ENCODE measurements at places on chromosomes 11 and 22. TPM values are rescaled to one million over a fixed set of nuclear protein-coding genes. Genes with fewer than 3 reads are reported as not detected.

GRCh38 chr11:34633990-34634693 lies 13.2 kb downstream of the EHF start:
- no peak for DNase-seq

Gene HPX
- not detected for total RNA-seq

Gene KRTAP5-7
- not detected for total RNA-seq

DNA sequence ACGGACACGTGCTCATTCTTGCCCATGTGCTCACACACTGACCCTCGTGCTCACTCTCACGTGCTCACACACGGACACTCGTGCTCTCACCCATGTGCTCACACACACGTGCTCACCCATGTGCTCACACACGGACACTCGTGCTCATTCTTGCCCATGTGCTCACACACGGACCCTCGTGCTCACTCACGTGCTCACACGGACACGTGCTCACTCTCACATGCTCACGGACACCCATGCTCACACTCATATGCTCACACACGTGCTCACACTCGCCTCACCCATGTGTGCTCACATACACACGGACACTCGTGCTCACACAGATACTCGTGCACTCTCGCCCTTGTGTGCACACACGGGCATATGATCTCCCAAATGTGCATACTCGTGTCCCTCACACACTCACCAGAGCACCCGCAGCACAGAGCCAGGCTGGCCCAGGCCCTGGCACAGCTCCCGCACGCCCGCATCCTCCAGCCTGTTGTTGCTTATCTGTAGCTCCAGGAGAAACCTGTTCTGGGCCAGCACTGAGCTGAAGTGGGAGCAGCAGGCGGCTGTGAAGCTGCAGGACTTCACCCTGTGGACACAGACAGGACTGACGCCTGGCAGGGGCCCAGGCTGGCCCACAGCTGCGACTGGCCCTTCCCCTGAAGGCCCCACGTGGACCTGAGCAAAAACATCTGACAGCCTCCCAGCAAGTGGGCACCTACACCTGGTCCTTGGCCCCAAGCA lies 9.3 kb downstream of the RNH1 start:
- no peak for DNase-seq

GRCh38 chr22:31084811-31085492 lies 3.8 kb downstream of the SMTN start:
- DNase-seq: peak; percentile 54

DNA sequence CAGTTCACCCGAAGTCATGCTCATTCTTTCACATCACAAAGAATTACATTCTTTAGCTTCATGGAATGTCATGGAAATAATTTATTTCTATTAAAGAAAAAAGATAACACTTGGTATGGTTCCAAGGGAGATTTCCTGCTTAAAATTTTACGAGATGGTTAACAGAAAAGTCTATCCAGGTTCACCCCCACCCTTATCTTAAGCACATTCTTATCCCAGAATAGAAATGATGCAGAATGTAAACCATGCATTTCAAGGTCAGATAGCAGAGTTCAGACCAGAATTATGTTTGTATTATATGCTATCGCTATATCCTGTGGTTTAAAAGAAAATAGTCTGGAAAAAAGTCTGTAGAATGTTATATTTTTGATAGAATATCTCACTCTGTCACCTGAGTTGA lies 58.7 kb downstream of the GAS2 start:
- DNase-seq: no peak

DNA sequence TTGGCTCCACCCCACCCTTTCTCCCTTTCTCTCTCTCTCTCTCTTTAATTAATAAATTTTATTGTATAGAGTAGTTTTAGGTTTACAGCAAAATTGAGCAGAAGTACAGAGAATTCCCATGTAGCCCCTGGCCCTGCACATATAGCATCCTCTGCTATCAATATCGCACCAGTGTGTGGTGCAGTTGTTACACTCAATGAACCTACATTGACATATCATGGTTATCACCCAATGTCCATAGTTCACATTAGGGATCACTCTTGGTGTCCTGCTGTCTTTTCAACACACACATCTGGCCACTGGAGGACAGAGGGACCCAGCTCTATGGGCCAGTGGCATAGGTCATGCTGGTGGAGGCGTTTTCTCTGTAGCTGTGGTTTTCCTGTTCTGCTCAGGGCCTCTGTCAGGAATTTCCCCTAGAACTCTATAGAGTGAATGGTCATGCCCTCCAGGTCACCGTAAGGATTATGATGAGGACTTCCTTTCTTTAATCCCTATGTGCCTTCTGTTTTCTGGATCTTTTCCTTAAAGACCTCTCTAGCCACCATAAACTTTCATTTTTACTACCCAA lies 98.2 kb upstream of the NAV2 start:
- DNase-seq: no peak

DNA sequence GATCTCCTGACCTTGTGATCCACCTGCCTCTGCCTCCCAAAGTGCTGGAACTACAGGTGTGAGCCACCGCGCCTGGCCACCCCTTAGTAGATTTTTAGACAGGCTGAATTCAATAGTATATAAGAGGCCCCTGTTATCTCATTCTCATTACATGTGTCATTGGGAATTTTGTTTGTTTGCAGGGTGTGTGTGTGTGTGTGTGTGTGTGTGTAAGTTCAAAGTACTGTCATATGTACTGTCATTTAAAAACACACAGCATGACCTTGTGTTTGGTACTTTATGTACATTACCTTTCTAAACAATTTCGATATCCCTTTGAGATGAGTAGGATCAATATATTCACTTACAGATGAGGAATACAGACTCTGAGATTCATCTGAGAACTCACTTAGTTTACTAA lies 118.7 kb upstream of the TTC12 start:
- no peak for DNase-seq

Gene SCGB2A2
- total RNA-seq: not detected

- no peak for DNase-seq
Observed at GRCh38 chr11:95499516-95500135, 268.6 kb upstream of the SESN3 start.

DNA sequence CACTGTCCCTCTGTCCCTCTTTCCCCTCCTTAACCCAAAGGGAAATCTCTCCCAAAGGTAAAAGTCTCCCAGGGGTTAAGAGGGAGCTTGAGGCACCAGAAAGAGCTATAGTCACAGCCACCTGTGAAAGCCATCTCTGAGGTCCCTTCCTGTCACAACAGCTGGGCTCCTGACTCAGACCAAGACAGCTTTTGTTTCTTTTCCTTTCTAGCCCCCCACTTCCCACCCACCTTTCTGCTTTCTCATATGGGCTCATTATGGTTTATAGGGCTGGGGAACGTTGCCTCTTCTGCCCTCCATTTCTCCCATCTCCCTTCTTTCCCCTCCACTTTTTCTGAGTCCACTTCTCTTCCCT lies 19.1 kb downstream of the MIF start:
- DNase-seq: no peak

- DNase-seq: no peak
Observed at GRCh38 chr22:33811208-33811607, 109.1 kb downstream of the LARGE1 start.

GRCh38 chr11:30855383-30856006 lies 269.3 kb upstream of the MPPED2 start:
- peak; percentile 5 for DNase-seq

Gene IGF2
- 0.15 TPM for total RNA-seq

DNA sequence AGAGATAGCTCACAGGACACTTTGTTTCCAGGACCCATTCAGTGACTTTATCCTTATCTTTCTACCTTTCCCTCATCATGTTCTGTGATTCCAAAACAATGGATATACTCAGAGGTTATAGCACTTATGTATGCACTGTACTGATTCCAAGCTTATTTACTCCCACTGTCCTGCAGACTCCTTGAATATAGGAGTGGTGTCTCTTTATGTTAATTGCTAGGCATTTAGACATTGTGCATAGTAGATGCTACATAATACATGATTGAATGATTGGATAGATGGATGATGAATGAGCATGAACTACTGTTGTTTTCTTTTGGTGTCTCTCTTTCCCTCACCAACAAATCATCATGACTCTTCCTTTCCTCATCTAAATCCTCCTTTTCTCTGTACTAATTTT lies 279.1 kb upstream of the RAG2 start:
- DNase-seq: no peak

Gene NOX4
- total RNA-seq: not detected

Gene MRGPRX4
- total RNA-seq: not detected

GRCh38 chr11:19368726-19369375 lies 128.1 kb upstream of the E2F8 start:
- no peak for DNase-seq

Gene OR52E8
- not detected for total RNA-seq

DNA sequence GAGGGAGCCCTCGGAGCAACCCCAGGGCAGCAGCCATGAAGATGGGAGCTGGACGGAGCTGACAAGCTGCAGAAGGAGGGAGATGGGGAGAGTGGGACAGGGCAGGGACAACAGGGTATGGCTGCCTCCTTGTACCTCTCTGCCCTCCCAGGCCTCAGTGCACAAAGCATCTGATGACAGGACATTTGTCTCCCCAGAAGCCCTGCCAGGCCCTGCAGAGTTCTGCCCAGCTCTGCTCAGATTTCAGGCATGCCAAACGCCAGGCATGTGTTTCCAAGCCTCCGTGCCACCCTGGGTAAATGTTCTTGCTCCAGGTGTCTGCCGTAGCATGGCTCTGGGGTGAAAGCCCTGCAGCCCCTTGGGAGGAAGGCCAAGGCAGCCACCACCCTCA lies 1.1 kb upstream of the IFITM10 start:
- no peak for DNase-seq

Gene SHANK2
- total RNA-seq: 5.3 TPM

- no peak for DNase-seq
Observed at GRCh38 chr11:17381156-17381555, 7.3 kb downstream of the KCNJ11 start.

DNA sequence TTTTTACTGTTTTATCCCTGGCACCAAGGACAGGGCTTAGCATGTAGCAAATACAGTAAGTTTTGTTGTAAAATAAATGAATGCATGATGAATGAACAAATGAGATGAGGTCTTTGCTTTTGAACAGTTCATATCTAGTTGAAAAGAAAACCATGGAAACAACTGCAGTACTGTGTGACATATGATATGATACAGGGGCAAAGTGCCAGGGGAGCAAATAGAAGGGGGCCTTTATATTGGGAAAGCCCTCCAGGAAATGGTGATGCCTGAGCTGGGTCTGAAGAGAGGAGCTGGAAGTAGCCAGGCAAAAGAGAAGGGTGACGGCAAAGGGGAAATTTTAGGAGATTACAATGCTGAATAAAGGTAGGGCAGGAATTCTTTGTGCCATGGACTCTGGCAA lies 63.8 kb upstream of the UCP3 start:
- DNase-seq: no peak

Gene TMEM218
- total RNA-seq: 32.2 TPM

Gene ZBTB16
- total RNA-seq: not detected

Gene MIOX
- 0.29 TPM for total RNA-seq

GRCh38 chr11:128906185-128907050 lies 15.3 kb downstream of the KCNJ5 start:
- DNase-seq: no peak

DNA sequence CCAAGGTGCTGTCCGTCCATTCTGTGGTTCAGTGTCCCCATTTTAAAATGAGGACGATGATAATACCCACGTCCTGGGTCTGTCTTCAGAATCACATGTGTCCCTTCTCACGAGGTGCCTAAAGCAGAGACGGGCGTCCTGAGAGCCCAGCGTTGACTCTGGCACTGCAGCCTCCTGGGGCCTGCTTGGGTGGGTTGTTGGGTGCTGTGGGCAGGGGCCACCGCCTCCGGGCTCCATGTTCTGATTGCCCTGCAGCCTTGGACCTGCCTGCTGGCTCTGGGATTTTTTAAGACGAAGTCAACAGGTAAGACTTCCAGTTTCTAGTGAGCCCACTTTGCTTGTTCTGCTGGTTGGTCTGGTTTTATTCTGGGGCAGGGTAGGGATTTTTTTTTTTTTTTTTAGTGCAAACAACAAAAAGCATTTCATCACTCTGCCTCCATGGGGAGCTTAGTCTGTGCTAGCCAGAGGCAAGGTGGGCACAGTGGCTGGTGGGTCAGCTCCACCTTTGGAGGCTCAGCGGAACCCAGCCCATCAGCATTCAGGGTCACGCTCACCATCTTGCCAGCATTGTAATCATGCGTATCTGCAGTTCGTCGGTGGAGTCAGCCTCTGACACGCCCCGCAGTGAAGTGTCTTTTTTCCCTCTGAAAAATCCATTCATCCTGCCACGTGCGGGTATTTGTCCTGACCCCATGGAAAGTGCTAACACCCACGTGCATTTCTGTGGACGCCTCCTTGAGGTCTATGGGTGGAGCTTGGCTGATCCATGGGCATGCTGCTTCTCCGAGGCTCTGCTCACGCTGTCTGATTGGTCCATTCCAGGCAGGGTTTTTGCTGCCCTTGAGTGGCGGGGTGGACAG lies 28.3 kb downstream of the NADSYN1 start:
- no peak for DNase-seq

Gene MYO7A
- 0.06 TPM for total RNA-seq

Measured in NCI-H460 (cell line).